Muscle of leg (tissue), 16 donors: ENCODE measurements at places on chromosomes 12 and 14. TPM values are rescaled to one million over a fixed set of nuclear protein-coding genes. Genes with fewer than 3 reads are reported as not detected.

DNA sequence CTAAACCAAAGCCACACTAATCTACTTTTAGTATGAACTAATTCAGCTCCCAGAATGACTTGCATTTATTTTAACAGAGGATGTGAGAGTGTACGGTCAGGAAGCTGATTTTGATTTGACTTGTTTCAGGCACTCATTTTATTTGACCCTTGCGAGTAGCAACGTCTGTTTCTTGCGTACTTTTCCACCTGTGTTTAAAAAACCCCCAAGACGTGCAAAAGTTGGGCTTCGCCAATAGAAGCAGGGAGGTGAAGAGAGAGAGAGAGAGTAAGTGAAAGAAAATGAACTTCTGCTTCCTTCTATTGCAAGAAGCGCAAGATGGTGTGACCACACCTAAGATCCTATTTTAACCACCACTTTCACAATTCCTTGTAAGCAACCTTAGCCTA is 6.7 kb upstream of the SLC15A4 start:
- H3K4me1 ChIP-seq: peaks cover 12% of the 10 kb centered on the region

- DNase-seq: no peak
- peaks cover 5% of the 10 kb centered on the region for H3K4me1 ChIP-seq
- no peaks in the 10 kb centered on the region for H3K27me3 ChIP-seq
Observed at GRCh38 chr12:66047411-66048021, 83.0 kb downstream of the LLPH start.

Gene PPP1R1A
- total RNA-seq: 17.6 TPM

DNA sequence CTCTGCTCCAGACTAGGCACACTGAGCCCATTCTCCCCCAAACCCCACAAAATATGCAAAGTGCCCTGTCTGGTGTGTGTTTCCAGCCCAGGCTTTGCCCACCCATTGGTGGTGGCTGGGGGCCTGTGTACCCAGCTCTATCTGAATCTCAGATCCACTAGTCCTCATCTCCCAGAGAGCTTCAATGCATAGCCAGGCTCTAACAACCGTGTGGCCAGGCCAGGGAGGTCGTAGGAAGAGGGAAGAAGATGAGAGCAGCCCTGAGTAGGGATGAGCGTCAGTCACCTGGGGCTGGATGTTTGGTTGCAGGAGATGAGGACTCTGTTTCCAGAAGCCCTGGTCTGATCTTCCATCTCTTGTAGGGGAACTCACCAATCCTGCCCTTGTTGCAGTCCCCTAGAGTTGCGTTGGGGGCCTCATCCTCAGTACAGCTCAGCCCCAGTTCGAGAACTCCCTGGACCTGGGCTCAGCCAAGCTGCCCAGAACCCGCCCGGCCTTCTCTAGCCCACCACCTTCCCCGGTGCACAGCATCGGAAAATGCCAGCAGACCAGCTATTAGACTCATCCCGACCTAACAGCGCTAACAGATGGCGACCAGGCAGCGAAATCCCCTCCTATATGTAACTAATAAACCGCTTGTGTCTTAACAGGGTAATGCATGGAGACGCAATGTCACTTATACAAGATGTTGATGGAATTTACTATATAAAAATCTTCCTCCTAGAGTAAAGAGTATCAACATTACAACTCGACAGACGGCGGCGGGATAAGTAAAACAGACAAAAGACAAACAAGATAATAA is 3.2 kb upstream of the LHX5 start:
- H3K27me3 ChIP-seq: peaks cover 97% of the 10 kb centered on the region
- DNase-seq: no peak

DNA sequence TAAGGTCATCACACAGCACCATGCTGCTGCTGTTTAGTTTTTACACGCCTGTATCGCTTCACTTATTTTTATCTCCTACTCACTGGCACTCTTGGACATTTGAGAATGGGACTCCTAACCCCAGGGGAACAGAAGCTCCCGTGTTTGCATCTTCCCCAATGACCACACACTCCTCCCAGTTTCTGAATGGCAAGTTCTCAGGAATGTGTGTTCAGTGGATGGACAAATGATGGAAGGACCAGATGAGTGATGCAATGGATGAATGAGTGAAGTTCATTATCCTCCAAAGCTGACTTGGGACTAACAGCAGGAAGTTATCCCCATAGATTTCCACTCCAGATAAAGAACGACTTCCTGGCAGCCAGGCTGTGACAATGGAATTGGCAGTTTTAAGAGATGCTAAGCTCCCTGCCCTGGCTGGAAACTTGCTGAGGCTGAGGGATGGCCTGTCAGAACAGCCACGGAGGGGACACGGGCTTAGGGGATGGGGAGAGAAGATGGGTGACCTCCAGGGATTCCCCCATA is 231.5 kb downstream of the SLC15A4 start:
- no peaks in the 10 kb centered on the region for H3K36me3 ChIP-seq
- H3K4me1 ChIP-seq: peaks cover 16% of the 10 kb centered on the region
- peaks cover 8% of the 10 kb centered on the region for H3K27me3 ChIP-seq
- DNase-seq: no peak

Gene SERPINA6
- not detected for total RNA-seq
